ENCODE measurements at places on chromosomes 5 and 9.

GRCh38 chr5:159921721-159922120, 5.4 kb downstream of the ADRA1B start:
- no peak for DNase-seq

- DNase-seq, result no peak
These were observed 548.8 kb upstream of the CDH18 start for GRCh38 chr5:20536813-20537212.

GRCh38 chr5:141234109-141234667, 11.0 kb upstream of the PCDHB15 start:
- DNase-seq, result no peak

DNA sequence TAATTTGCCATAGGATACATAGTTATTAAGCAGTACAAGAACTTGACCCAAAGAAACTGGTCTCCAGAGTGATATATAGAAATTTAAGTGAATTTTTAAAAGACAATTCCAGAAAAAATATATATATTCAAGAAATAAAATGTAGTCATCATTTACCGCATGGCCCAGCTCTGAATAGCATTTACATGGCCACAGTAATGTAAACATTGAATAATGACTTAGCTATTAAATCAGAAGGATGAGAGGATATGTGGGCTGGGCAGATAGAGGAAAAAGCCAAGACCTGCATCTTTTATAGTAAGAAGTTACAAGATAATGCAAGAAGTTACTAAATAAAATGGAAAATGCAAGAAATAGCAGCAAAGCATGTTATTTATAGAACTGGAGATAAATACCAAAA, 405.2 kb upstream of the WWC1 start:
- DNase-seq, result no peak

- DNase-seq, result no peak
These were observed 50.0 kb upstream of the LRRTM2 start for GRCh38 chr5:138925090-138925635.

GRCh38 chr9:70034271-70034711, 9.4 kb upstream of the MAMDC2 start:
- no peak for DNase-seq
